Esophagus squamous epithelium (tissue), 5 donors: ENCODE measurements at places on chromosomes 12 and 14.

DNA sequence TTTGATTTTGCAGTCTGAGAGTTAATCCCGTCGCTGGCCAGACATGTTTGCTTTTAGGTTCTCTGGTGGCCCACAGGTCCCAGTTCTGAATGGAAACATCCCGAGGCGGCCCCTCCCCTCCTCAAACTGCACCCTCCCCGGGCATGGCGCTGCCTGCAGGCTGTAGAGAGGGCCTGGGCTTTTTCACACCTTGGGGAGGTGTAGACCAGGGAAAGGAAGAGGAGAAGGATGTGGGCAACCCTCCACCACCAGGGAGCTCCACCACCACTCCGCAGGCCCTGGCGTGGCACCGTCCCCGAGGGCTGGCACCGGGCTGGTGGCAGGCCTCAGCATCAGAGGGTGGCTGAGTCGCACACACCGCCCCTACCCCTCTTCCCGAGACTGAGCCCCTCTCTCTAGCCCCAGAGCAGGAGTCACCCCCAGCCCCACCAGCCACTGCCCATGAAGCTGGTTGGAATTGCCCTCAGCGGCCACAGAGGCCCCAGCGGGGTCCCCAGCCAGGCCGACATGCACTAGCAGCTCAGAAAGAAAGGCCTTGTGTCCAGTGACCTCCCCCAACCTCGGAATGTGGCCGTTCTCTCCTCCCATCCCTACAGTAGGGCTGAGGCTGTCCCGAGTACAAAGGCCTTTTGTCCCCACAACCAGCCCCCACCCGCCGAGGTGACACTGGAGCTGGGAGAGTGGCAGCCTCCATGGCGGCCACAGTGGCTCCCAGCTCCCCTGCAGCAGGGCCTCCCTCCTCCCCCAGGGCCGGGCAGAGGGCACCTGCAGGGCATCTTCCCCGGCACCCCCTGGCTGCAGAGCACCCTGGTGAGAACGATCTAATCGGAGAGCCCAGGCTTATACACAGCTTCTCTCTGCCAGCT, 23.5 kb upstream of the INF2 start:
- H3K36me3 ChIP-seq, result no peaks in the 10 kb centered on the region
- no peak overlapping the region for H3K4me3 ChIP-seq
- peaks cover 10% of the 10 kb centered on the region for H3K4me1 ChIP-seq
- no peak for DNase-seq
- H3K27ac ChIP-seq, result no peak overlapping the region

DNA sequence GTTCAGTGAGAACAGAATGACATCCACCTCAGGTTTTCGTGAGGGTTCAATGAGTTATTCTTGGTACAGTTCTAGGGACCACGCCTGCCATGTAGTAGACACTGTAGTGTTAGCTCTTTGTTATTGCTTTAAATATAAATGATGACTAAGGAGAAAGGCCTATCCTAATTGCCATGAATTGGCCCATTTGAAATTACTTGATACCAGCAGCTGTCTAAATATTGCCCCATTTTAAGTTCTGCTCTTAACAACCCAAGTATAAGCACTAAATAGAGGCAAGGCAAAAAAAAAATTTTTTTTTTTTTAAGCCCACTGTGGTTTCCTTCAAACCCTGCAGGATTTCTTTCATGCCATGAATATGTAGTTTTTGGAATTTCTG, 84.5 kb downstream of the BORCS5 start:
- H3K27me3 ChIP-seq, result no peaks in the 10 kb centered on the region
- no peak for DNase-seq
- no peak overlapping the region for H3K4me3 ChIP-seq
- H3K36me3 ChIP-seq, result peaks cover 10% of the 10 kb centered on the region
- H3K4me1 ChIP-seq, result peaks cover 61% of the 10 kb centered on the region

- H3K27ac ChIP-seq, result peak overlapping the region; percentile 44
- H3K27me3 ChIP-seq, result no peaks in the 10 kb centered on the region
- DNase-seq, result no peak
- H3K4me3 ChIP-seq, result no peak overlapping the region
- no peaks in the 10 kb centered on the region for H3K4me1 ChIP-seq
Measured at GRCh38 chr12:120010661-120011230, 21.7 kb downstream of the BICDL1 start.

DNA sequence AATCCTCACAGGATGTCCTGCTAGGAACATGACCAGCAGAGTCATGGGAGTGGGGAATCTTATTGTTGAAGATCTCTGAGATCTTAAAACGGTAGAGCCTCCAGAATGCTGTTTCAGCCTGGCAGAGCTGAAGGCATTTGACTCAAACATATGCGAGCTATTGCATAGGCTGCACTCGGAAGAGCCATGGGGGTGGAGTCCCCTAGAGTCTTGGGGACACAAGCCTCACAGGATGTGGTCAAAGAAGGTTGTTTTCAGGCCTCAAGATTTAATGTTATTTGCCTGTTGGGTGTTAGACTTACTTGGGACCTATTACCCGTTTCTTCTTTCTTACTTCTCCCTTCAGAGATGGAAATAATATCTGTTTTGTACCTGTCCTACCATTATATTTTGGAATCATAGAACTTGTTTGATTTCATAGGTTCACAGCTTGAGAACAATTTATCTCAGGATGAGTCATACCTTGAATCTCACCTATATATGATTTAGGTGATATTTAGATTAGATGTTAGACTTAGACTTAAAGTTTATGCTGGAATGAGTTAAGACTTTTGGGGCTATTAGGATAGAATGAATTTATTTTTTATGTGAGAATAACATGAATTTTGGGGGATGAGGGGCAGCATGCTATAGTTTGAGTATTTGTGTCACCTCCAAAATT, 172.2 kb upstream of the ATP2B1 start:
- peak; percentile 15 for DNase-seq
- no peaks in the 10 kb centered on the region for H3K4me1 ChIP-seq
- no peaks in the 10 kb centered on the region for H3K27me3 ChIP-seq
- H3K27ac ChIP-seq, result no peak overlapping the region
- no peaks in the 10 kb centered on the region for H3K36me3 ChIP-seq

DNA sequence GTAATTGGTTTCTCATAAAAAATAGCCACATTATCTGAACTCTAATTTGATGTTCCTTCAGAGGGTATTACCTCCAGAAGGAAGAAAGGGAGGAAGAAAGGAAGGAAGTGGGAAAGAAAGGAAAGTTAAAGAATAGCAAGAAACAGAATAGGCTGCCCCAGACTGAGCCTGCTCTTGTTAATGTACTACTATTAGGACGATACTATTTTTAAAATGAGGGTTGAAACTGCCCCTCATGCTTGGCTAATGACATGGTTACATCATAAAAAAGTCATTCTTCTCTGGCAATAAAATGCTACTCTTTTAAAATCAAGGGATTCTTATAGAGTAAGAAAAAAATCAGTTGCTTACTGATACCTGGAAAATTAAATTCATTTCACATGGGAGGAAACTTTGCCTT, 253.0 kb downstream of the KTN1 start:
- H3K27me3 ChIP-seq, result no peaks in the 10 kb centered on the region
- H3K4me1 ChIP-seq, result no peaks in the 10 kb centered on the region
- H3K36me3 ChIP-seq, result no peaks in the 10 kb centered on the region
- no peak overlapping the region for H3K27ac ChIP-seq
- no peak for DNase-seq
